ENCODE measurements at places on chromosomes 1 and 21. TPM values are rescaled to one million over a fixed set of nuclear protein-coding genes. Genes with fewer than 3 reads are reported as not detected.

DNA sequence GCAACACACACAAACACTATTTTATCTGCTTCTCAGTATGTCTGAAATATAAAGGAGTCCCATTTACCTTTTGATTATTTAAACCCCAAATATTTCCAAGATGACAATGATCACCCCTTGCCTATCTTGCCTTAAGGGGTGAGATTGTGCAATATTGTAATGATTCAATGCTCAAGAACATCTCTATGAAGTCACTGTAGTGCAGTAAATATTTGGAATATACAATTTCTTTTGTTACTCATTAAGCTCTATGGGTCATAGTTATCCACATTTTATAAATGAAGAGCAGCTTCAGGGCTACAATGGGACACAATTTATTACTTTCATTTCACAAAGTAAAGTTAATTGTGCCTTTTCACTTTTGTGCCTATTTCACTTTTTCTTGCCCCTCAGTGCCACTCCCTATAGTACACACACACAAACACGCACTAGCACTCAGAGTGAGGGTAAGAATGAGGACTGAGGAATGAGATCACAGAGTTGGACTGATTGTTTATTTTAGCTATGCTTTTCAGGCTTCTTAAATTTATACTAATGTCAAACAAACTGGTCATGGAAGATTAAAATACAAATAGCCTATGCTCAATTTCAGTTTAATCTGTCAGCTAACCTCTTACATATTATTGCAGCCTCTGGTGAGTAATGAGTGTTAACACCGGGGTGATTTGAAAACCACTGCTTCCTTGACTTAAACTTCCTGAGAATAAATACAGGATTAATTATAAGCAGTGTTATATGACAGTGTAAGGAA is 521.0 kb upstream of the B3GALT2 start:
- no peaks in the 10 kb centered on the region for H3K4me1 ChIP-seq
- H3K4me3 ChIP-seq = no peak overlapping the region
- DNase-seq = no peak
- H3K27me3 ChIP-seq = no peaks in the 10 kb centered on the region
- H3K36me3 ChIP-seq = no peaks in the 10 kb centered on the region

DNA sequence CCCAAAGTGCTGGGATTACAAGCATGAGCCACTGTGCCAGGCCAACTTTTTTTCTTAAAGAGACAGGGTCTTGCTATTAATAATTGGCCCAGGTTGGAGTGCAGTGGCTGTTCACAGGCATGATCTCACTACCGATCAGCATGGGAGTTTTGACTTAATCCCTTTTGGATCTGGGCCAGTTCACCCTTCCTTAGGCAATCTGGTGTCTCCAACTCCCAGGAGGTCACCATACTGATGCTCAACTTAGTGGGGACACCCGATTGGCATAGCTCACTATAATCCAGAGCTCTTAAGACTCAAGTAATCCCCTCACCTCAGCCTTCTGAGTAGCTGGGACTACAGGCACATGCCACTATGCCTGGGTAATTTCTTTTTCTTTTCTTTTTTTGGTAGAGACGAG is 64.2 kb upstream of the SCYL3 start:
- H3K27ac ChIP-seq = no peak overlapping the region
- no peaks in the 10 kb centered on the region for H3K36me3 ChIP-seq
- no peaks in the 10 kb centered on the region for H3K27me3 ChIP-seq

GRCh38 chr1:99481391-99481996 is 164.4 kb upstream of the PALMD start:
- no peak overlapping the region for H3K27ac ChIP-seq
- no peaks in the 10 kb centered on the region for H3K36me3 ChIP-seq
- DNase-seq = peak; percentile 85

DNA sequence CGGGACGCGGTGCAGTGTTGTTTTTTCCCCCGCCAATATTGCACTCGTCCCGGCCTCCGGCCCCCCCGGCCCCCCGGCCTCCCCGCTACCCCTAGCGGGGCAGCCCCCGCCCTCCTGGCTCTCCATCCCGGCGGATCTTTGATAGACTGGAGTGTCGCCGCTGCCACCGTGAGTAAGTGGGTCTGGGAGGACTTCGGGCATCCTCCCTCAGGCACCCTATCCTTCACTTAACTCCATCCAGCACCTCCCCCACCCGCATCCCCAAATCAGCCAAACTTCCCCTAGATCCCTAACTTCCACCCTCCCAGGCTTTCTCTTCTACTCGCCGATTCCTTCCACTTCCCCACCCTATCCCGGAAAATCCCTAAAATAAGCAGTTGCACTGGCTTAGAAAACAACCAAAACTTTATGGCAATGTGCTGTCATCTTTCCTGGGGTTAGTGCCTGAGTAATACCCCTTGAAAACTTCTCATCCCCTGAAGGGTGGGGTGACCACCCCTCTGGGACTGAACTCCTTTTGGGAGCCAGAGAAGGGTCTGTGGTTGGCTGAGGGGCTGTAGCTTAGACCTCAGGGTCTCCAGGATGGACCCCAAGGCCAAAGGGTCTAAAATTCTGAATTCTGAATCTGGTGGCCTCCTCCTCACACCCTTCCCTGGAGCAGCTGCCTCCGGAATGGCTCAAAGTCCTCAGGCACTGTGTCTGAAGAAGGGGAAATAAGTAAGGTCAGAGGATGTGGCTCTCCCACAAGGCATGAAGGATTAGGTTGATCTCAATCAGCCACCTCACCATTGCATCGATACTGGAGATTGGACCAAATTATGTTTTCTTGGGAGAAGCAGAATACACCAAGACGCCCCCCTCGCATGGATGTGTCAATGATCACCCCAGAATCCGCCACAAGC is 12.2 kb downstream of the THBS3 start:
- no peaks in the 10 kb centered on the region for H3K27me3 ChIP-seq
- H3K4me3 ChIP-seq = peak overlapping the region; percentile 46
- H3K4me1 ChIP-seq = peaks cover 19% of the 10 kb centered on the region
- DNase-seq = no peak

DNA sequence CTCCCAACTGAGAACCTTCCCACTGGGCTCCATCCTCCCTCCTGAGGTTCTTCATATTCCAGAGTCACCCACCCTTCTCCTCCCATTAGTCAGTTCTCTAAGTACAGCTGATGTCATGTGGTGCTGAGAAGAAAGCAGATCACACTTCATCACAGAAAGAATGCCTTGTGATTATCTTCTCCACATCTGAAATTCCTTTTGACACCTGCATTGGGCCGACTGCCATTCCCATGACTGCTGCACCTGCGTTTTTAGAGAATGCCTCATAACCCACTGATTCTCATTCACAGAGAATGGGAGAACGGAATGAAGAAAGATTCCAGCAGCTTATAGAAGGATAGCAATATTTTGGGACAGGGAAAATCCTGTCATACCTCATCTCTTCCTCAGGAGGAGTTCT is 14.3 kb downstream of the LEPR start:
- H3K27ac ChIP-seq = no peak overlapping the region
- DNase-seq = no peak
- H3K4me3 ChIP-seq = no peak overlapping the region
- no peaks in the 10 kb centered on the region for H3K27me3 ChIP-seq
- no peaks in the 10 kb centered on the region for H3K4me1 ChIP-seq
- no peaks in the 10 kb centered on the region for H3K36me3 ChIP-seq

DNA sequence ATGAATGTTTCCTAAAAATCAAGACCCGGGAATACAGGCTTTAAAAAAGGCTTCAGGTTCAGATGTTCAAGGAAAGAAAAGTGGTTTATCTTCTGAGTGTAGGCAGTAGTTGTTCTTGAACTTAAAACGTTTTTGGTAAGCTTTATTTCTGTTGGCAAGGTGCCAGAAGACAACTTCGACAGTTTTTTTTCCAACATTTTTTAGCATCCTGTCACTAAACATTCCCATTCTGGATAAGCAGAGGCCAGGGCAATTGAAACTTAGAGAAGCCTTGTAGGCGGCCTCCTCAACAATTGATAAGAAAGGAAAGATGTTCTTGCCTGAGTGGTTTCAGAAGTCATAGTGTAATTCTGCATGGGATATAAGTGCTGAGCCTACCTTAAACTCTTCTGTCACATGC is 66.7 kb downstream of the PATJ start:
- no peak overlapping the region for H3K27ac ChIP-seq
- peaks cover 7% of the 10 kb centered on the region for H3K4me1 ChIP-seq
- H3K27me3 ChIP-seq = no peaks in the 10 kb centered on the region
- no peak overlapping the region for H3K4me3 ChIP-seq

DNA sequence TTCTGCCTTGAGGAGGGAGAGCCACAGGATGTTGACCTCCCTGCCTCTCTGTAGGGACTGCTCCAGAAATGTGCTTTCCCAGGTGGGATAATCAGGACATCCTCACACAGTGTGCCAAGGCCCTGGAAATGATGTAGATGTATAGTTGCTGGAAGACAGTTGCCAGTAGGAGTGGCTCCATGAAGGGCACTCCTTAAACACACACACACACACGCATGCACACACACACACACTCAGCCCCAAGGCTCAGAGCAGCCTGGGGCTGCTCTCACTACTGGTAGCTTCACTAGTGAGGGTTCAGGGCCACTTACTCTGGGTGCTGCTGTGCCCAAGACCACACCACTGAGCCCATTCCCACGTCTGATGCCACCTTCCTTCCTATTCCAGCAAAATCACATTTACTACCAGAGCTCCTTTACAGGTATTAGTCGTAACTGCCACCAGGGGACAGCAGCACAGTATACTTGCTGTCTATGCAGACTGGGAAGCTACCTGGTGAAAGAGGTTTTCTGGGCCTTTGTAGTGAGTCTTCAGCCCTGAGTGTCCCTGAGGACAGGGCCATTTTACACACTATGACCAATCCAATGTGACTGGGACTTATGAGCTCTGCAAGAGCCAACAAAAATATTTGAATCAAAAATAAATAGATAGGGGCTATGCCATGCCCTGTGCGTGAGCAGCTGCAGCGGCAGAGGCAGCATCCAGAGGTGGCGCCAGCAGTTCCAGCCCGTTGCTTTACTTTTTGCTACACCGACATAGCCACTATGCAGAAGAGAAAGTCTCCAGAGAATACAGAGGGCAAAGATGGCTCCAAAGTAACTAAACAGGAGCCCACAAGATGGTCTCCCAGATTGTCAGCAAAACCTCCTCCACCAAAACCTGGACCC is 15.0 kb downstream of the CRNN start:
- H3K27ac ChIP-seq = no peak overlapping the region
- DNase-seq = no peak
- H3K4me1 ChIP-seq = no peaks in the 10 kb centered on the region
- no peaks in the 10 kb centered on the region for H3K36me3 ChIP-seq
- H3K4me3 ChIP-seq = no peak overlapping the region

The MASP2 gene
- total RNA-seq = 3.3 TPM

- H3K27ac ChIP-seq = no peak overlapping the region
- no peak for DNase-seq
- H3K4me1 ChIP-seq = no peaks in the 10 kb centered on the region
- H3K27me3 ChIP-seq = no peaks in the 10 kb centered on the region
- peaks cover 2% of the 10 kb centered on the region for H3K36me3 ChIP-seq
These were observed 20.9 kb downstream of the SH2D2A start for GRCh38 chr1:156795787-156796186.

DNA sequence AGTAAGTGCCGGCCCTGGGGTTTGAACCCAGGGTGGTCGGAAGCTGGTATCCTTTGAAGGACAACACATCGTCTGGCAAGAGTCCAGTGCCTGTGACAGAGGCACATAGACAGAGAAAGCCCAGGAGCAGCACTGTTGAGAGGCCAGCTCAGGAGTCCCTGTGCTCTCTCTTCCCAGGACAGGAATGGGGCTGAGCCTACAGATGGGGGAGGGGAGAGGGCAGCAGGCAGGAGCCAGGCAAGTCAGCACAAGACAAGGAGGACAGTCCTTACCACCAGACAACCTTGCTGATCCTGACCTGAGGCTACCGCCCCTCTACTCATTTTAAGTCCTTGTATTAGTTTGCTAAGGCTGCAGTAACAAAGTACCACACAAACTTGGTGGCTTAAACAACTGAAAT is 27.7 kb upstream of the SYT6 start:
- DNase-seq = no peak
- H3K36me3 ChIP-seq = no peaks in the 10 kb centered on the region
- no peaks in the 10 kb centered on the region for H3K27me3 ChIP-seq
- H3K4me1 ChIP-seq = no peaks in the 10 kb centered on the region
- no peak overlapping the region for H3K4me3 ChIP-seq

GRCh38 chr1:18535391-18536210 is 54.9 kb downstream of the KLHDC7A start:
- no peak overlapping the region for H3K4me3 ChIP-seq
- H3K4me1 ChIP-seq = no peaks in the 10 kb centered on the region
- peaks cover 37% of the 10 kb centered on the region for H3K27me3 ChIP-seq
- H3K27ac ChIP-seq = no peak overlapping the region
- H3K36me3 ChIP-seq = no peaks in the 10 kb centered on the region

DNA sequence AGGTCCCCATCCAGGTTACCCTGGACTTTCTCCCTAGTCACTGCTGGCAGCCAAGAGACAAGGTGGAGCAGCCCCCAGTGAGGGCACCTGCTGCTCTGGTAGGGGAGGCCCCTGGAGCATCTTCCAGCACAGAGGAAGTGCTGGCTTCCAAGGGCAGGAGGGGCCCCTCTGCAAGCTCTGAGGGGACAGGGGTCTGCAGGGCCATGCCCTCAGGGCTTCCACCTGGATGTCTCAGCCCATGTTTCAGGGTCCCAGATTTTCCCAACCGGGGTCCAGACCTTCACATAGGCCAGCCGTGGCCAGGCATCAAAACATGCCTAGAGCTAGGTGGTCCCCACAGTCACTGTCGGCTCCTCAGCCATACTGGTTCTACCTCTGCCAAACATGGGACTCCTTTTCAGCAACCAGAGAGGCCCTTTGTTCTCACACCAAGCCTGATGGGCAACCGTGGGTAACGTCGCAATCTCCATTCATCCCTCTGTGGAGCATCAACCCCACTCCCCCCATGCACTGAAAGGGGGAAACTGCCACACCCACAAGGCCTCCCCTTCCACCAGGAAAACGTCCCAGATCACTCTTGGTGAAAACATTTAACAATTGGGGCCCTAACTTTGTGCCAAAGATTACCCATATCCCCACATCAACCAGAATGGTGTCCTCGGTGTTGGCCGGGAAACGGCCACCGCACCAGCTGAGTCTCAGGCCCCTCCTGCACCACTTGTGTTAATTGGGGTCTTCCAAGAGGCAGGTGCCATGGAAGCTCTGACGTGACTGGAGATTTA is 1.9 kb upstream of the COL6A2 start:
- peaks cover 17% of the 10 kb centered on the region for H3K27me3 ChIP-seq
- H3K4me3 ChIP-seq = no peak overlapping the region
- DNase-seq = no peak
- peaks cover 11% of the 10 kb centered on the region for H3K4me1 ChIP-seq

The MYOC gene
- not detected for total RNA-seq

DNA sequence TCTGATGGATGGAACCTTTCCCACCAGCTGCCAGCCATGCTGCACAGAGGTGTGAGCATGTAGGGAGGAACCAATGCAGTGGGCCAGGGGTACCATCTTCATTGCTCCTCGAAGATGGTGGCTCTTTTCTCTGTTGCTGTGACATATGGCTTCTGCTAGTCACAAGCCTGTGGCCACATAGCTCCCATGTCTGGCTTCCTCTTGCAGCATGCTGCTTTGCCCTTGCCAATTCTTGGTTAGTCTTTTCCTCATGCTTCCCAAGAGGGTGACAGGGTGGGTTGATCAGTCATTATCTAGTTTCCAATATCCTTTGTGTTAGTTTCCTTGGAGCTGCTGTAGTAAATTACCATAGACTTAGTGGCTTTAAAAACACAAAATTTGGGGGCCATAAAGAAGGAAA is 123.4 kb downstream of the ETS2 start:
- H3K4me1 ChIP-seq = peaks cover 31% of the 10 kb centered on the region
- H3K27ac ChIP-seq = peak overlapping the region; percentile 88
- no peak overlapping the region for H3K4me3 ChIP-seq
- DNase-seq = no peak
- H3K27me3 ChIP-seq = no peaks in the 10 kb centered on the region
- no peaks in the 10 kb centered on the region for H3K36me3 ChIP-seq

GRCh38 chr1:109796484-109797302 is 33.0 kb upstream of the EPS8L3 start:
- no peak for DNase-seq
- peaks cover 13% of the 10 kb centered on the region for H3K4me1 ChIP-seq
- H3K27me3 ChIP-seq = no peaks in the 10 kb centered on the region
- H3K27ac ChIP-seq = no peak overlapping the region

Data from hepatocyte (in vitro differentiated cells).